Tibial nerve (tissue), 4 donors: ENCODE measurements at places on chromosomes 5 and 9. TPM values are rescaled to one million over a fixed set of nuclear protein-coding genes. Genes with fewer than 3 reads are reported as not detected.

The TRIM7 gene
- 3.7 TPM for total RNA-seq

The ORM1 gene
- total RNA-seq = not detected

The PARP8 gene
- total RNA-seq = 24.7 TPM

DNA sequence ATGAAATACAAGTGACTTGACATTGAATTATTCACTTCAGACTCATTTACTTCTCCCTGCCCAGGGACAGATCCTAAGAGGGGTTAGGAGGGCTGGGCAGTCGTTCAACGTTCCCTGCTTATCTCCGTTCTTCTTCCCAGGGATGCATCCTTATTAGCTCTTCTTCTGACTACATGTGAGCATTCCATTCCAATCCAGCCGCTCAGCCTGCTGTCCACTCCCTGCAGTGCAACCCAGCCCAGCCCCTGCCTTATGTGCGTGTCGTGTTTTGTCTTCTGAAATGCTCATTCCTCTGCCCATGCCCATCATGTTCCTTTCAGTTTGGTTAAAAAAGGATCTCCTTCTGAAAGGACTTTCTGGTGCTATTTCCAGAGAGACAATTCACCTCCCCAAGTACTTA is 64.7 kb upstream of the PALM2AKAP2 start:
- H3K36me3 ChIP-seq = no peaks in the 10 kb centered on the region
- no peaks in the 10 kb centered on the region for H3K4me1 ChIP-seq
- DNase-seq = no peak
- no peak overlapping the region for H3K27ac ChIP-seq
- no peaks in the 10 kb centered on the region for H3K27me3 ChIP-seq
- no peak overlapping the region for H3K4me3 ChIP-seq

- no peak overlapping the region for H3K27ac ChIP-seq
- DNase-seq = no peak
- H3K4me3 ChIP-seq = no peak overlapping the region
These were observed 49.4 kb downstream of the FBXW11 start for GRCh38 chr5:171956887-171957495.

DNA sequence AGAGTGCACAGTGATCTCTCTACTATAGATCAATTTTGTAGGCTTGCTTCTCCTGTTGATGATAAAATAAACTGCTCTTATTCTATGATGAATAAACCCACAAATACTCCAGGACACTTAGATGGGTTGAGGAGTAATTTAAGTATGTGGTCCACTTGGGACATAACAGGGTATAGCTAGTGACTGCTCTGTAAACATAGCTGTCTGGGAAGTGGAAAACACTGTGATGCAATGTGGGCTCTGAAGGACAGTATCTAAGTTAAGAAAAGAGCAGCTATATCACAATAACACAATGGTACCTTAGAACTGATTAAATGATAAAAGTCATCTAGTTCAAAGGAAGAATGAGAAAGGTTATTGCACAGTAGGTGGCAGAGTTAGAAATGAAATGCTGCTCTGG is 294.3 kb upstream of the HAPLN1 start:
- H3K4me1 ChIP-seq = no peaks in the 10 kb centered on the region
- H3K36me3 ChIP-seq = no peaks in the 10 kb centered on the region
- no peak overlapping the region for H3K27ac ChIP-seq
- no peak overlapping the region for H3K4me3 ChIP-seq
- no peak for DNase-seq

DNA sequence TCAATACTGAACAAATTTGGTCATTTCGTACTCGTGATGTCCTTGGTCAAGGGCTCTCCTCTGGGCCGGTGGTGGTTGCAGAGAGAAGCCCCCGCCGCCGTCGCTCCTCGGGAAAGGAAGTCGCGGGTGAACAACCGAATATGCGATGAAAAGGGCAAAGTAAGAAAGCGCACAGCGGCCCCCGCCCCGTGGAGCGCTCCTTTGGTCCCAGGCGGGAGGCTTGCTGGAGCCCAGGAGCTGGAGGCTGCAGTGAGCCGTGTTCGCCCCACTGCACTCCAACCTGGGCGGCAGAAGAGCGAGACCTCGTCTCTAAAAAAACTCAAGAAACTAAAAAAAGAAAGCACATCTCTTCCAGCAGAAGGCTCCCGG is 108.4 kb upstream of the LARP1 start:
- peaks cover 17% of the 10 kb centered on the region for H3K4me1 ChIP-seq
- no peak overlapping the region for H3K27ac ChIP-seq
- H3K36me3 ChIP-seq = no peaks in the 10 kb centered on the region

DNA sequence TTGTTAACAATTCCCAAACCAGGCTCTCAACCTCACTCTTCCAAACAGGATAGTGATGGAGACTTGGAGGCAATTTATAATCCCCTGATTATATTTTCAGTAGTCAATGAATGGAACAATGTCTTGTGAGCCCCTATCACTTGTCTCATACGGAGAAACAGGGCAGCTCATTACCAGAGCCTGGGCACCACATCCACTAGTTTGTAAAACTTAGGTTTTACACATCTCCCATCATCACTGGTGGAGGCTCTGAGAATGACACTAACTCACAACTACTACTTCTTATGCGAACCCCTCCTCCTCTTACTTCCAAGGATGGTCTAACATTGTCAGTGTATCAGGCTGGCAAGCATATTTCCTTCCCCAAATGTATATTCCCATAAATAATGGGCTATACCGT is 253.7 kb downstream of the EPB41L4A start:
- no peak for DNase-seq
- no peak overlapping the region for H3K27ac ChIP-seq
- H3K4me1 ChIP-seq = no peaks in the 10 kb centered on the region
- no peaks in the 10 kb centered on the region for H3K27me3 ChIP-seq
- H3K4me3 ChIP-seq = no peak overlapping the region
- H3K36me3 ChIP-seq = no peaks in the 10 kb centered on the region

DNA sequence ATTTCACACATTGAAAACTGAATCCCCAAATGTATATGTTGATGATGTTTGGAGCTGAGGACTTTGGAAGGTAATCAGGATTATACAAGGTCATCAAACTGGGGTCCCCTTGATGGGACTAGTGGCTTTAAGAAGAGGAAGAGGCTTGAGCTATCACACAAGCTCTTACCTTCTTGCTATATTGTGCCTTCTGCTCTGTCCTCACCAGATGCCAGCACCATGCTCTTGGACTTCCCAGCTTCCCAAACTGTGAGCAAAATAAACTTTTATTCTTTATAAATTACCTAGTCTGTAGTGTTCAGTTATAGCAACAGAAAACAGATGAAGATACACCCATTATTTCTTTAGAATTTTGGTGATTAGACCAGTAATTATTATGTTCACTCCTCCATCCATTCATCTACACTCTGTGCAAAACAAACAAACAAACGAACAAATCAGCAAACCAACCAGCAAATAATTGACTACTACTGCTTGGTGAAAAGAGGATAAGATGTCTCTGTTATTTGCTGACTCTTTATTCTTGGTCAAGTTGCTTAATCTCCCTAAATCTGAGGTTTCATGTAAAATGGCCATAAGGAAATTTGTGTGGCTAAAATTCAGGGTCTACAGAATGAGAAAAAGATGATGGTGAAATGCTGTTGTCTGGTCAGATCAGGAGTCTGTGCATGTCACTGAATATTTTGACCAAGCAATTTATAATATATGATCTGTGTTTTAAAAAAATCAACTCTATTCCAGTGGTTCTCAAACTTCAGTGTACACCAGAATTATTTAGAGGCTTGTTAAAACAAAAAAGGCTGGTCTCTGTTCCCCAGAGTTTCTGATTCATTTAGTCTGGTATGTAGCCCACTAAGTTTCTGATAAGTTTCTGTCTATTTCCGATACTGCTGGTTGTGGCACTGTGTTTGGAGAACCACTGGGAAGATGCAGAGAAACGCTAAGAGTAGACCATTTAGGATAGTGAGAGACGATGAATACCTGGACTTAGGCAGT is 854.1 kb downstream of the MAT2B start:
- H3K36me3 ChIP-seq = no peaks in the 10 kb centered on the region
- no peaks in the 10 kb centered on the region for H3K27me3 ChIP-seq
- no peaks in the 10 kb centered on the region for H3K4me1 ChIP-seq
- no peak overlapping the region for H3K27ac ChIP-seq

DNA sequence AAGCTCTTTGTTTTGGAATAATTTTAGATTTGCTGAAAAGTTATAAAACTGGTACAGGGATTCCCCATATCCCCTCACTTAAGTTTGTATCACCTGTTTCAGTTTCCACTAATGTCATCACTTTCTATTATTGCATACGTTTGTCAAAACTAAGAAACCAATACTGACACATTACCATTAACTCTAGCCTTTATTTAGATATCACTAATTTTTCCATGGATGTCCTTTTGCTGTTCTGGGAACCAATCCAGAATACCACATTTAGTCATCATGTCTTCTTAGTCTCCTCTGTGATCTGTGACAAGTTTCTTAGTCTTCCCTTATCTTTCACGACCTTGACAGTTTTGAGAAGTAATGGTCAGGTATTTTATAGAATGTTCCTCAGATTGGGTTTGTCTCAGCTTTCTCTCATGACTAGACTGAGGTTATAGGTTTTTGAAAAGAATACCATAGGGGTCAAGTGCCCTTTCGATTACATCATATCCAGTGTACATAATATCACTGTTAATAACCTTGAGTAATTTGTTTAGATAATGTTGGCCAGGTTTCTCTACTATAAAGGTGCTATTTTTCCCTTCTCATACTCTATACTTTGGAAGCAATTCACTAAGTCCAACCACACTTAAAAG is 51.9 kb upstream of the NMUR2 start:
- H3K27ac ChIP-seq = no peak overlapping the region
- no peak overlapping the region for H3K4me3 ChIP-seq
- no peaks in the 10 kb centered on the region for H3K36me3 ChIP-seq

DNA sequence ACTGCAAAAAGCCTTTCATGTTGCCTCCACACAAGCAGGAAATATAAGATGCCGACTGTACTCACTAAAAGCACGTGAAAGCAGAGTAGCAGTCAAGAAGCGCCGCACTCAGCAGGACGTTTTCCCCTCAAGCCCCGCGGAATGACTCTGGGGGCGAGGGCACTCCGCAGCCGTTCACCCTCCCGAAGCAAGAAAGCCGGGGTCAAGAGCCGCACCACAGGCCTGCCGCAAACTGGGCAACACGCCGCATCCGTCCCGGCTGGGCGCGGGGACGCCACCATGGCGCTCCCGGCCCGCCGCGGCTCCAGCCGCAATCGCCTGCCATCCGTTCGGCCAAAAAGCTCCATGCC is 364 bp downstream of the RPS6 start:
- no peaks in the 10 kb centered on the region for H3K27me3 ChIP-seq
- H3K36me3 ChIP-seq = no peaks in the 10 kb centered on the region
- H3K4me1 ChIP-seq = peaks cover 6% of the 10 kb centered on the region
- peak overlapping the region; percentile 82 for H3K4me3 ChIP-seq

GRCh38 chr9:35553670-35554543 is 51.2 kb upstream of the TESK1 start:
- peak overlapping the region; percentile 18 for H3K27ac ChIP-seq
- H3K4me3 ChIP-seq = no peak overlapping the region
- no peaks in the 10 kb centered on the region for H3K36me3 ChIP-seq
- H3K27me3 ChIP-seq = no peaks in the 10 kb centered on the region
- no peak for DNase-seq

GRCh38 chr9:95503369-95503768 is 13.4 kb downstream of the PTCH1 start:
- H3K27ac ChIP-seq = no peak overlapping the region
- peak overlapping the region; percentile 11 for H3K4me3 ChIP-seq
- no peaks in the 10 kb centered on the region for H3K27me3 ChIP-seq
- H3K36me3 ChIP-seq = no peaks in the 10 kb centered on the region
- peaks cover 67% of the 10 kb centered on the region for H3K4me1 ChIP-seq
- no peak for DNase-seq

DNA sequence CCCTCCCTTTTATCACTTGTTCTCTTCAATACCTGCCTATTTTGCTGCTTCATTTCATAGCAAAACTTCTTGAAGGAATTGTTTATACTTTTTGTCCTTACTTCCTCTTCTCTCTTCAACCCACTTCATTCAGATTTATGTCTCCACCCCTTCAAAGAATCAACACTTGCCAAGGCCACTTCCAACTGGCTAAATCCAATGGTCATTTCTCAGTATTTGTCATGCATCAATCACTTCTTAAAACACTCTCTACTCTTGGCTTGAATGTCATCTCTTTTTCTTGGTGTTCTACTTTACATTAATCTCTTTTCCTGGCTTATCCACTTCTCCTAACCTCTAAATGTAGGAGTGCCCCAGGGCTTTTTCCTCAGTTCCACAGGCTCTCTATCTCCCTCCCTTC is 8.3 kb upstream of the FCHO2 start:
- H3K27ac ChIP-seq = no peak overlapping the region
- no peaks in the 10 kb centered on the region for H3K36me3 ChIP-seq
- H3K4me3 ChIP-seq = no peak overlapping the region
- no peaks in the 10 kb centered on the region for H3K4me1 ChIP-seq

GRCh38 chr5:117255211-117256027 is 680.8 kb upstream of the SEMA6A start:
- no peaks in the 10 kb centered on the region for H3K27me3 ChIP-seq
- H3K4me1 ChIP-seq = no peaks in the 10 kb centered on the region
- H3K36me3 ChIP-seq = no peaks in the 10 kb centered on the region
- H3K4me3 ChIP-seq = no peak overlapping the region
